Naive thymus-derived CD8-positive, alpha-beta T cell (primary cell): ENCODE measurements at places on chromosomes 5 and 9.

DNA sequence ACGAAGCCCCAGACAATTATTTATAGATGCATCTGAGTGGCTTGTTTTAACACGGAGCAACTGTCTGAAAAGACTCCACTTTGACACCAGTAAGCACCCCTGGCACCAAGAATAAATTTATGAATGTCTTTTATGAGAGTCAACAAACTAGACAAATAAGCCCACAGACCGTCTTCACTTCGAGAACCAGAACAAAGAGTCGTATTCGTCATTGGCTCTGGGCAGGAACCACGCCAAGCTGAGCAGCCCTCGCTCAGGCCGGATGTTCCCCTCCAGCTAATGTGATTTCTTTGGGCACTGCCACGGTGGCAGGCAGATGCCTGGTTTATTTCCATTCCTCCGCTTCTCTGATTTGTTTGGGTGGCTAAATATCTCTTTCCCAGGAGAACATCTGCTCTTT is 91.9 kb upstream of the STC2 start:
- peaks cover 4% of the 10 kb centered on the region for H3K36me3 ChIP-seq
- H3K4me3 ChIP-seq, result no peak overlapping the region
- DNase-seq, result no peak
- peaks cover 11% of the 10 kb centered on the region for H3K27me3 ChIP-seq
- H3K27ac ChIP-seq, result no peak overlapping the region

DNA sequence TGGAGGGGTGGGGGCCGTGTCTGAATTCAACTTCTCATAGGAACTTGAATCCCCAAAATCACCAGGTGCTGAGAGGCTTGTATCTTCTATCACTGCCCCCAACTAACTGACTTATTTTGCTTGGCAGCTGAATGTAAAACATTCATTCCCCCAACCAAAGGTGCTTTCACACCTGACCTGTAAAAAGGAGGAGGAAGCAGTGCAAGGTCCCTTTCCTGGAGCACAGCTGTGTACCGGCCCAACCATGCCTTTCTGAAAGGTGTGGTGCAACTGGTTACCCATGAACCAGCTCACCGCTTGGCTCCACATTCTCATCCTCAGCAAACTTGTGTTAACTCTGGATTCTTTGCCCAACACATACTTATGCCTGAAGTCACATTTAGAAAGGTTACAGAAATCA is 34.7 kb downstream of the TMEM167A start:
- H3K27me3 ChIP-seq, result no peaks in the 10 kb centered on the region
- no peak overlapping the region for H3K4me3 ChIP-seq
- no peak overlapping the region for H3K27ac ChIP-seq
- H3K4me1 ChIP-seq, result peaks cover 3% of the 10 kb centered on the region
- no peak for DNase-seq

GRCh38 chr5:141605523-141606277 is 13.1 kb downstream of the DIAPH1 start:
- peak overlapping the region; percentile 79 for H3K4me3 ChIP-seq
- no peaks in the 10 kb centered on the region for H3K27me3 ChIP-seq
- peak overlapping the region; percentile 95 for H3K27ac ChIP-seq
- DNase-seq, result peak; percentile 90

- H3K27me3 ChIP-seq, result no peaks in the 10 kb centered on the region
- no peak for DNase-seq
- H3K4me3 ChIP-seq, result no peak overlapping the region
- H3K4me1 ChIP-seq, result no peaks in the 10 kb centered on the region
Observed at GRCh38 chr5:33146881-33147280, 293.9 kb upstream of the TARS1 start.

GRCh38 chr9:75950998-75951397 is 60.5 kb downstream of the PCSK5 start:
- no peak overlapping the region for H3K4me3 ChIP-seq
- no peaks in the 10 kb centered on the region for H3K27me3 ChIP-seq
- H3K27ac ChIP-seq, result no peak overlapping the region
- no peaks in the 10 kb centered on the region for H3K4me1 ChIP-seq

DNA sequence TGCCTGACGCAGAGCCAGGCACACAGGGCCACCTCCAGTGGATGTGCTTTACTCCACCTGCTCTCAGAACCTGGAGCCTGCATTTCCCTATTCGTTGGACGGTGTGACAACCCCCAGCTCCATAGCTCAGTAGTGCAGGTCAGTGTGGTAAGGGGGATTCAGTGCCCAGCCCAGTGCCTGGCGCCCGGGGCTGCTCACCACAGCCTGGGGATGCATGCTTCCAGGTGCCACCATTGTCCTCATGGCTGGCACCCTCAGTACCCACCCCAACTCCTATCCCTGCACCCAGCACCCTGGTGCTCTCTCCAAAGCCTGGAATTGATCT is 32.8 kb upstream of the ADAMTS2 start:
- H3K36me3 ChIP-seq, result no peaks in the 10 kb centered on the region
- DNase-seq, result no peak
- peaks cover 7% of the 10 kb centered on the region for H3K27me3 ChIP-seq
- H3K27ac ChIP-seq, result no peak overlapping the region

GRCh38 chr5:343461-344401 is 22.2 kb downstream of the AHRR start:
- no peaks in the 10 kb centered on the region for H3K27me3 ChIP-seq
- peaks cover 10% of the 10 kb centered on the region for H3K4me1 ChIP-seq
- peak overlapping the region; percentile 66 for H3K4me3 ChIP-seq

DNA sequence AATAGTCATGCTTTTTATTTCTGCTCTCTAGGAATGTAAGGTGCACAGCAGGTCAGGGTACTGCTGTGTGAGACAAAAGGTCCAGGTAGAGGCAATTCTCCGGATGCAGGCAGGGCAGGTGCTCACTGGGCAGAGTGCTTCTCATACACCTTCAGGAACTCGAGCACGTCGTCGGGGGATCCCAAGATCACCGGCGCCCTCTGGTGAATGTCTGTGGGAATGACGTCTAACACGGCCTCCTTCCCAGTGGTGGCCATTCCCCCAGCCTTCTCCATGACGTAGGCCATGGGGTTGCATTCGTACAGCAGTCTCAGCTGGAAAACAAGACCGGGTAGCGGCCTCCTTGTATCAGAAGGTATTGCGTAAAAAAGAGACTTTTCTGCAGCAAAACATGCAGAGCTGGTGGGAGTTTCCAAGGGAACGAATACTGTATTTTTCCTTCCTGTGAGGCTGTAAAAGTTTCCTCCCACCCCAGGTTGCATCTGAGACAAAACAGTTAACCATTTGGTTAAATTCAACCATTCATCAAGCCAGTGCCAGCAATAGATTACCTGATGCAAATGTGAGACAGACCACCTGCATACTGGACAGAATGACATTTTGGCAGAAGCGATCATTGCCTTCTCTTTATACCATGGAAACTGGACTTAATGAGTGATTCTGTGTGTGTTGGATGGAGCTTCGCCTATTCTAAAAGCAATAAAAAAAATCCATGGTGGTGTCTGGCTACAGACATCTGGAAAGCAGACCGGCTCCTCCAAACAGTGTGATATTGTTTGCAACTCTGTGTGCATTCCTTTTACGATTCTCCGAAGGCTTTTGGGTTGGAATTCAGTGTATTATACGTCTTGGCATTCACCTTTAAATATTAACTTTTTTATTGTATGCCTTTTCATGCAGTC is 9.9 kb upstream of the FBP2 start:
- peaks cover 3% of the 10 kb centered on the region for H3K4me1 ChIP-seq
- peak; percentile 69 for DNase-seq
- H3K36me3 ChIP-seq, result no peaks in the 10 kb centered on the region
- peak overlapping the region; percentile 56 for H3K27ac ChIP-seq
- H3K4me3 ChIP-seq, result no peak overlapping the region
- no peaks in the 10 kb centered on the region for H3K27me3 ChIP-seq

GRCh38 chr5:143569722-143570567 is 166.5 kb upstream of the NR3C1 start:
- H3K36me3 ChIP-seq, result no peaks in the 10 kb centered on the region
- no peaks in the 10 kb centered on the region for H3K4me1 ChIP-seq
- no peak for DNase-seq
- no peak overlapping the region for H3K27ac ChIP-seq

GRCh38 chr9:84959339-84959738 is 289.8 kb downstream of the NTRK2 start:
- peaks cover 23% of the 10 kb centered on the region for H3K27me3 ChIP-seq
- no peak overlapping the region for H3K27ac ChIP-seq
- H3K36me3 ChIP-seq, result no peaks in the 10 kb centered on the region
- H3K4me1 ChIP-seq, result no peaks in the 10 kb centered on the region
- no peak for DNase-seq
- H3K4me3 ChIP-seq, result no peak overlapping the region

DNA sequence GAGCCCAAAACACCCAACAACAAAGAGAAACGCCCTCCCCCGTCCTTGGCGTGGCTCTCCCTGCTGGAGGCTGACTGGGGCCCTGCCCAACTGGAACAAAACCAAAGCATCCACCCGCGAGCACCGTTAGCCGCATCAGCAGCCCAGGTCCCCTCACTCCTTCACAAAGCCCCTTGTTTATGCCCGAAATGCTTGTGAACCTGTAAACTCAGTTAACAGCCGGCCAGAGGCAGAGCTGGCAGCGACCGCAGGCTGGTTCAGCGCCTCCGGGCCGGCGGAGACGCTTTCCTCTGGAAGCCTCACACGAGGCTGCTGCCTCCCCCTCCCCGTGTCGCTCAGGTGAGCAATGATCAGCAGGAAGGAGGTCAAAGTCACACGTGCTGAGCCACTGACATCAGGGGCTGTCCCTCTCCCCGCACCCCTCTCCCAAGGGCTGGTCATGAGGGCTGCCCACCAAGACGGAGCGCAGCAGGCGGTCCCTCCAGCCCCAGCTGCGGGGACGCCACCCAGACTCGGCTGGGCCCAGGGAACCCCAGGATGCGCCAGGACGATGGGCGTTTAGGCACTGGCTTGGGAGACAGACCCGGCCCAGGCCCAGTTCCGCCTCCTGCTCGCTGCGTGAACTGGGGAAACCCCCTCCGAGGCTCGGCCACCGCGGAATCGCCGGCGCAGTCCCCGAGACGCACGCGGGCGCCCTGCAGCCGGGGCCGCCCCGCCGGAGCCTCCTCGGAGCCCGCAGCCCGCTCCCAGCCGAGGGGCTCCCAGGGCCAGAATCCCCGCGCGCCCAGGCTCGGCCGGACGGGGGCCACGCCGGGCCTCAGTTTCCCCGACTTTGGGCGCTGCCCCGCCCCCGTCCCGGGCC is 563 bp downstream of the SNAPC4 start:
- H3K27me3 ChIP-seq, result no peaks in the 10 kb centered on the region
- no peaks in the 10 kb centered on the region for H3K36me3 ChIP-seq
- H3K4me3 ChIP-seq, result peak overlapping the region; percentile 91
- peaks cover 36% of the 10 kb centered on the region for H3K4me1 ChIP-seq
- no peak for DNase-seq
- H3K27ac ChIP-seq, result peak overlapping the region; percentile 63

DNA sequence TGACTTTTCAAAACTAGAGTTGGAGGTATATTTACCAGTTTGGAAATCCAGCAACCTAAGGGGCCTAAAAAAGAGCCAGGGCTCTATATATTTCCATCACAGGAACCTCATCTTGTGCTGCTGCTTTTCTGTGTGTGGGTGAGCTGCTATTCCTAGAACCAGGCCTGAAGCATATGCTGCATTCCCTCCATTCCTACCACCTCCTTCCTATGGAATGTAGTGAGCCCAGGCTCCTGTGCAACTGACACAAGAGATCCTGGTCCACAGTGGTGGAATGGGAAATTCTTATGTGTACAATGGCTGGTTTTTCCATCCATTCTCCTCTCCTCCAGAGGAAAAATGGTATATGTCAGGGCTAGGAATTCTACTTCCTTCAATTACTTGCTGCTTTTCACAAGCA is 39.1 kb downstream of the SPEF2 start:
- no peaks in the 10 kb centered on the region for H3K27me3 ChIP-seq
- DNase-seq, result no peak
- peaks cover 27% of the 10 kb centered on the region for H3K4me1 ChIP-seq
- no peak overlapping the region for H3K27ac ChIP-seq
- no peak overlapping the region for H3K4me3 ChIP-seq

DNA sequence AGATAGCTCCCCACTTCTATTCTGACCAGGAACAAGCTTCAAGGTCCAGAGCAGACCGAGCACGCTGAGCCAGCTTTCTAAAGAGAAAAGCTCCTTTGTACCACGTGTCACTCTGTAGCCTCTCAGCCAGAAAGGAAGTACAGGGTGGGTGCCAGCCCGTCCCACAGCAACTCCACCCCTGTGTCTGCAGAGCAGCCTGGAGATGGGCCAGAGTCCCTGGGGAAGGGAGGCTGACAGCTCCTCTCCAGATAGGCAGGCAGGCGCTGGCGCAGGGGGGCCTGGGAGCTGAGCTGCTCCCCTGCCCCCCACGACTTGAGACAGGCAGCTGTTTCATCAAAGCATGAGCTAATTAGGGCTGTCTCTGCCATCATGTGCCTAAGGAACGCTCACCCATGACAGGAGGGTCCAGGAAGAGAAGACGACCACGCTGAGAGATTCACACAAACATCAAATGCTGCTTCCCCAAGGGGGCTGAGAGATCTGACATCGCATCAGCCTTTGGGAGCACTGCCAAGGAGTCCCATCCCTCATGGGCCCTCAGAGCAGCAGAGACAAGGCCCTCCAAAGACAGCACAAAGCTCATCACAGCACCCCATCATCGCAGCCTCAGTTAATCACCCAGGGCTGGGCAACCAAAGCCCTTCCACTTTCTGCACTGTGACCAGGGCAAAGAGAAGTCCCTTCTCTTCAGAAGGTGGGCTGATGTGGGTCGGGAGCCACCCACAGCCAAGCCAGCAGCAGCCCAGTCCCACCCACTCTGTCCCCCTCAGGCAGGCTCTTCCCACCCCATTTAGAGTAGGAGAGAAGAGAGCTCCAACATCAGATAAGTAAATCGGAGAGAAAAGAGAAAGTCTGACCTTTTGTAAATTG is 78.5 kb upstream of the LRRTM2 start:
- DNase-seq, result peak; percentile 21
- peak overlapping the region; percentile 70 for H3K4me3 ChIP-seq
- peak overlapping the region; percentile 51 for H3K27ac ChIP-seq
- peaks cover 10% of the 10 kb centered on the region for H3K36me3 ChIP-seq
- H3K27me3 ChIP-seq, result no peaks in the 10 kb centered on the region
- H3K4me1 ChIP-seq, result peaks cover 21% of the 10 kb centered on the region

DNA sequence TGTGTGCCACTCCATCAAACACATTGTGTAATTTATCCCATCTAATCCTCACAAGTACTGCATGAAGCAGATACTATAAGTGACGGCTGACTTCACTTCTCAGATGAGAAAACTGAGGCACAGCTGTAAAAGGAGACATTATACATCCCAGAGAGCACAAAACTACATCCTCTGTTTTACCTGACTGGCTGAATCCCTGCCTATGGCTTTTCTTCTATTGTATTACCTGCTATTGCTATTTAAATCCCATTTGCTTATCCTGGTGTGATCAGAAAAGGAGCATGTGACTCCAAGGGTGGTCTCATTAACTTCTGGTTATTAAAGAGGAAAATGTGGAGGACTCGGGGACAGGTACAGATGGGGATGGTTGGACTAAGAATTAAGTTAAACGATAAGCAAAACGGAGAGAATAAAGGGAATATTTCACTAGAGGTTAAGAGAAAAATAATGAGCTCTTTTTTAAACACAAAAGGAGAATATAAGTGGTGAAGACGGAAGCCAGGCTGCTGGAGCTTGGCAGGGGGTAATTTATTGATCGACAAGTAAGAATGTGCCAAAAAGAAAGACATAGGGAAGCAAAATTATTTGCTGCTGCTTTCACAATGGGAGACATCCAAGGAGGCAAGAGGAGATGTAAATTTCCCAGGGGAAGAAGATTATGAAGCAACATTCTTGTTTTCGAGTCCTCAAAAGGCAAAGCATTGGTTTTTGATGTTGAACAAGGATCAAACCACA is 155.7 kb upstream of the GPR151 start:
- no peaks in the 10 kb centered on the region for H3K4me1 ChIP-seq
- H3K27ac ChIP-seq, result no peak overlapping the region
- H3K36me3 ChIP-seq, result peaks cover 5% of the 10 kb centered on the region

- no peak overlapping the region for H3K4me3 ChIP-seq
- no peak overlapping the region for H3K27ac ChIP-seq
- no peaks in the 10 kb centered on the region for H3K27me3 ChIP-seq
- H3K4me1 ChIP-seq, result peaks cover 14% of the 10 kb centered on the region
- H3K36me3 ChIP-seq, result no peaks in the 10 kb centered on the region
Observed at GRCh38 chr5:113331209-113331551, 103.6 kb downstream of the TSSK1B start.
